ENCODE measurements at places on chromosomes 3 and 15.

DNA sequence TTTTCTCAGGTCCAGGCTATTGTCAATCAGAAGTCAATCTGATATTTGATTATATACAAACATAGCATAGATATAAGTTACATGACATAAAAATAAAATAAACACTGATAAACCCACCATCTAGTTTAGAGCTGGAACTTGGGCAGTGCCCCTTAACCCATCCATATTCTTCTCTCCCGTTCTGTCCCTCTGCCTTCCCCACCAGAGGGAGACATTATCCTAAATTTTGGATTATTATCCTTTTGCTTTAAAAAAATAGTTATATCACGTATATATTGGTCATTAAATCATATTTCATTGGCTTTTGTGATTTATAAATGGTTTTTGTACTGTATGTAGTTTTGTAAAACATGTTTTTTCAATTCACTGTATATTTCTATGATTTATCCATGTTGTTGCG lies 107.9 kb downstream of the GMPS start:
- no peak for DNase-seq

GRCh38 chr3:9180764-9181117 lies 68.7 kb downstream of the SRGAP3 start:
- DNase-seq, result no peak

DNA sequence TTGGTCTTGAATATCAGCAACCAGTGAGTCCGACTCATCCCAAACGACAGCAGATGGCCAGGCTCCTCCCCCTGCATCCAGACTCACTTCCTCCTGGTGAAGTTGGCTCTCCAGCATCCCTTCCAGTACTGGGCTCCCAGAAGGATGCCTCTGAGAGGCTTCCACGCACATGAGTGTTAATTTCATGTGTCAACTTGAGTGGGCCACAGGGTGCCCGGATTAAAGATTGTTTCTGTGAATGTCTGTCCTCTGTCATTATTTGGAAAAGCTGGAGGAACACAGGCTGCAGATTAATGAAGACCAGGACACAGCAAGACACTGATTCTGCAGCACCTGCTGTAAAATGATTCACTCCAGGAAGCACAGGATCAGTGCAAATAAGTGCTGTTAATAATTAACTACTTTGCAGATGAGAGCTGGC lies 99.8 kb downstream of the ATP10A start:
- no peak for DNase-seq

- DNase-seq, result no peak
Measured at GRCh38 chr3:151864423-151865101, 8.9 kb upstream of the SUCNR1 start.

GRCh38 chr3:78314327-78314726 lies 1274.4 kb downstream of the ROBO2 start:
- no peak for DNase-seq

- DNase-seq, result no peak
Measured at GRCh38 chr15:93451265-93451664, 362.3 kb upstream of the RGMA start.

DNA sequence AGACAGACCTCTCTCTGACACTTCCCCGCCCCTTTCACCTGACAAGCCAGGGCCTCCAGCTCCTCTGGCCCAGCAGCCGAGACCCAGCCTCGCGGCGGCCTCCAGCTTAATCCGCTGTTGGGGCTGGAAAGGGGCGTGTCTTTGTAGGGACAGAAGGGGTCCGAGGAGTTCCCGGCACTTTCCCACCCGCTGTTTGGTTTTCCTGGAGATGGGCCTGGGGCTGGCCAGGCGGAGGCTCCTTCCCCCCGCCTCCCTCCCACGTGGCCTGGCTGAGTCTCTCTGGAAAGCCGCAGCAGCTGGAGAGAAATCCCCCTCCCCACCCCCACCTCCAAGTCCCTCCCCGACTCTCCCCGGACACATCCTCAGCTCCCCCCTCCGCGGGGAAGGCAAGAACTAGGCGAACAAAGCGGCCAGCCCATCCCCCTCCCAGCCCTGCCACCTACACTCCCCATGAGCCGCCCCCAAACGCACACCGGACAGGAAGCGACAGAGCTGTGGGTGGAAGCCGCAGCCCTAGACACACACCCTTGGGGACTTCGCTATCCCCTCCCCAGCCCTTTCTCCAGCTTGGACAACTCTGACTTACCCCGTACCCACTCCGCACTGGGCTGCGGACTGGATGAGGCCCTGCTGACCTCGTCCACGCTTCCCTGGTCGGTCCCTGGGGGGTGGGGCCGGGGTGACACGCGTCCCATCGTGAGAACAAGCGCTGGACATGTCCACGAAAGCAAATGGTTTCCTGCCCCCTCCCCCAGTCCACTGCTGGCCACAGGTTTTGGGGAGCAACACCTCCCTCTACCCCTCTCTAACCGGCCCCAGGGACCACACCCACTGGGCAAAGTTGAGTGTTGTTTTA lies 1.2 kb downstream of the IGDCC4 start:
- peak; percentile 73 for DNase-seq

GRCh38 chr3:29153811-29154210 lies 127.1 kb upstream of the RBMS3 start:
- DNase-seq, result no peak

DNA sequence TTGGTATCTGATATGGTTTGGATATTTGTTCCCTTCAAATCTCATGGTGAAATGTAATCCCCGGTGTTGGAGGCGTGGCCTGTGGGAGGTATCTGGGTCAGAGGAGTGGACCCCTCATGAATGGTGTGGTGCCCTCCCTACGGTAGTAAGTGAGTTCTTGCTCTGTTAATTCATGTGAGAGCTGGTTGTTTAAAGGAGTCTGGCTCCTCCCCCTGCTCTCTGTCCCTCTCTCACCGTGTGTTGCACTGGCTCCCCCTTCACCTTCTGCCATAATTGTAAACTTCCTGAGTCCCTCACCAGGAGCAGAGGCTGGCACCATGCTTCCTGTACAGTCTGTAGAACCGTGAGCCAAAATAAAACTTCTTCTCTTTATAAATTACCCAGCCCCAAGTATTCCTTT lies 246.9 kb upstream of the AGTR1 start:
- DNase-seq, result no peak

DNA sequence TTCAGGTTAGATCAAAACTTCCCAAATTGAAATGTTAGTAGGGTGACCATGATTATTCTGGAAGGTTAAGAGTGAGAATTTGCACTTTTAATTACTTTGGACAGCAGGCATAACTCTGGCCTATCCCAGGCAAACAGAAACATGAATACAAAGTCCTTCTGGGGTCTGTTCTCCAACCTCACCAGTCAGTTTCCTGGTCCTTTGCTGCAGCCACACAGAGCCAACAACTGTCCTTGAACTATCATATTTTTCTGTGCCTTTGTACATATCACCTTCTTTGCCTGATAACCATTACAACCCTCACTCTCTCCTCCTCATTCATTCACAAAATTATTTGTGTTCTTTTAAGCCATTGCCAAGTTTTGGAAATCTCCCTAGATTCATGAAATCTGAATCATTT lies 126.0 kb upstream of the GBE1 start:
- no peak for DNase-seq
